ENCODE measurements at places on chromosomes 1 and 21.

- DNase-seq = no peak
Observed at GRCh38 chr1:61238359-61238665, 156.0 kb downstream of the NFIA start.

GRCh38 chr1:217620814-217621213 is 10.1 kb downstream of the GPATCH2 start:
- no peak for DNase-seq

- DNase-seq = no peak
Observed at GRCh38 chr1:48216941-48217340, 5.6 kb upstream of the SLC5A9 start.

DNA sequence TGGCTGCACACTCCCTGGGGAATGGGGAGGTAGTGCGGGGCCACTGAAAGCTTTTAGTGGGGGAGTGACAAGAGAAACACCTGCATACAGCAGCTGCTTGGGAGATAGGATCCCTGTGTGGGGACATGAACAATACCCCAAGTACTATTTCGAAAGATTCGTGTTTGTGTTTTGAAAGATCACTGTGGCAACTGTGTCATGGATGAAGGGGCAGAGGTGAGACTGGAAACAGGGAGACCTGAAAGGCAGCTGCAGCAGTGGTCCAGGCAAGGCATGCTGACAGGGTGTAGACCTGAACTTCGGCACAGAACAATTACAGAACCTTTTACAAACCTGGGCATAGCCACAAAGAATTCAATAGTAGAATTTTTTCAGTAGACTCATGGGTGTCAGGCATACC is 32.9 kb downstream of the TENT5C start:
- no peak for DNase-seq

DNA sequence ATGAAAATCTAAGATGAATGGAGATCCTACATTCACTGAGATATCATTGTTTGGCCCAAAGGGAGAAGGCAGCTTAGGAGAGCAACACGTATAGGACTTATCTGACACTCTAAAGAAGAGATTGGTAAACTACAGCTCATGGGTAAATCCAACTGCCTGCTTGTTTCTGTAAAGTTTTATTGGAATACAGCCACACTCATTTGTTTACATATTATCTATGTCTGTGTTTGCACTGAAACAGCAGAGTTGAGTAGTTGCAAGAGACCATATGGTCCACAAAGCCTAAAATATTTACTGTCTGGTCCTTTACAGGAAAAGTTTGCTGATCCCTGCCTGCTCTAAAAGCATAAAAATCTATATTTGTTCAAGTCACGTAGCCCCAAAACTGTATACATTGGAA is 14.3 kb upstream of the LRRC53 start:
- no peak for DNase-seq

- DNase-seq = no peak
Observed at GRCh38 chr1:207904391-207904790, 6.5 kb downstream of the CD34 start.

DNA sequence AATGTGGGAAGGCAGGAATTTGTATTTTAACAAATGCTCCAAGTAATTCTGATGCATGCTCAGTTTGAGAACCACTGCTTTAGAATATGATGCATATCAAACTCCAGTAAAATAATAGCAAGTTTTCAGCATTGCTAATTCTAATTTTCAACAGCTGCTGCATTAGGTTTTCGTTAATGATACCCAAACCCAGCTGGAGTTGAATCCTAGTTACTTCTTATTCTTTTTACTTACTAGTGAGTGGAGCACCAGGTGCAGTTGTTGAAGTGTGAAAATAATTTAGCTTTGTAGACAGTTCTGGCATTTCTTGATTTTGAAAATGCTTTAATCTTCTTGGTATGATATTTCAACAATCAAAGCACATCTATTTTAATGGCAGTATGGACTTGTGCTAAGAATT is 138.5 kb downstream of the HS2ST1 start:
- no peak for DNase-seq

- no peak for DNase-seq
Observed at GRCh38 chr1:110087812-110088738, 17.6 kb upstream of the ALX3 start.

- DNase-seq = no peak
Observed at GRCh38 chr1:3209201-3209600, 140.2 kb downstream of the PRDM16 start.

- no peak for DNase-seq
Observed at GRCh38 chr1:174366946-174367345, 80.8 kb upstream of the GPR52 start.

GRCh38 chr1:19850214-19850613 is 32.0 kb upstream of the OTUD3 start:
- no peak for DNase-seq

- DNase-seq = no peak
Observed at GRCh38 chr1:27097484-27097917, 57.4 kb downstream of the SLC9A1 start.

DNA sequence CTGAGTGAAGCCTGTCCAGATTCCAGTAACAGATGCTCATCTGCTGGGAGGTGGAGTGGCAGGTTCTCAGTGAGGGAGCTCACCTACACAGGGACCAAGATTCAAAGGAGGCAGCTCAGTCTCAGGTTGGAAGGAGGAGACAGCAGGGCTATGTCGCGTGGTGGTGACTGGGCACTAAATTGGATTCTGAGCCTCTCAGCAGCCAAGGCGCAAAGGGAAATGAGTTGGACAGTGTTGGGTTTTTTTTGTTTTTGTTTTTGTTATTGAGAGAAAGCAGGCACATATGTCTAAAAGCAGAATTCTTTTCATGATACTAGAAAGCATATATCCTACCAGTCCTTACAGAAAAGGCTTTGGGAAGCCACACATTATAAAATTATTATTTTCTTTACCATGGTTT is 26.2 kb downstream of the UMODL1 start:
- DNase-seq = no peak

DNA sequence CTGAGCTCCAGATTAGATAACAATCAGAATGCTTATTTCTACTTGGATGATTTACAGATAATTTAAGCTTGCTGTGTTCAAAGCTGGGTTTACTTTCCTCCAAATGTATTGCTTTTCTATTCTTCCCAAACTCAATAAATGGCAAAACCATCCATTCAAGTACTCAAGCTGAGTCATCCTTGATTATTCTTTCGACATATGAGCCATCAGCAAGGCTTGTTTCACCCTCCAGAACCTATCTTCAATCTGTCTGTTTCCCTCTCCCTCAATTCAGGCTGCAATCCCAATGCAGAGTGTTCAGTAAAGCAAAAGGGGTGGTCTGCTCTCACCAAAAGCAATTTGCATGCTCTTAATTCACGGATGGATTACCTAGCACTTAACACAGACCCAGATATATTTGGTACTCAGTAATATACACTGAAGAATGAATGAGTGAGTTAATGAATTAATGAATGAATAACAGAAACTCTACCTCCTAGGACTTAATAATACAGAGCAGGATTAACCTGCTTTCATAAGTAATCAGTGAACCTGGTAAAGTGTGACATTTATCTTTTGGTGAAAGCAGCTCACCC is 41.9 kb downstream of the DDR2 start:
- DNase-seq = no peak

GRCh38 chr1:214123061-214123784 is 135.4 kb downstream of the PROX1 start:
- DNase-seq = peak; percentile 5

DNA sequence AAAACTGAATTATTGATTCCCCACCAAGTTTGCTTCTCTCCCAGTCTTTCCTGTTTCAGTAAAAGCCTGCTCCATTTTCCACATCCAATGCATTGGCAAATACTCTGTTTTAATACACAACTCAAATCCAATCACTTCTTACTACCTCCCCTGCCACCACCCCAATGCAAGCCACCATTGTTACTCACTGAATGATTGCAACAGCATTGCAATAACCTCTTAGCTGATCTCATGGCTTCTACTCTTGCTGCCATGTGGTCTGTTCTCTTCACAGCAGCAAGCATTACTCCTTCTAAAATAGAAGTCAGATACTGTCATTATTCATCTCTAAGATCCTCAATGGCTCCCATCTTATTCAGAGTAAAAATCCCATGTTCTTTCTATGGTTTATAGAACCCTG is 123.4 kb downstream of the ATP6V1G3 start:
- no peak for DNase-seq

DNA sequence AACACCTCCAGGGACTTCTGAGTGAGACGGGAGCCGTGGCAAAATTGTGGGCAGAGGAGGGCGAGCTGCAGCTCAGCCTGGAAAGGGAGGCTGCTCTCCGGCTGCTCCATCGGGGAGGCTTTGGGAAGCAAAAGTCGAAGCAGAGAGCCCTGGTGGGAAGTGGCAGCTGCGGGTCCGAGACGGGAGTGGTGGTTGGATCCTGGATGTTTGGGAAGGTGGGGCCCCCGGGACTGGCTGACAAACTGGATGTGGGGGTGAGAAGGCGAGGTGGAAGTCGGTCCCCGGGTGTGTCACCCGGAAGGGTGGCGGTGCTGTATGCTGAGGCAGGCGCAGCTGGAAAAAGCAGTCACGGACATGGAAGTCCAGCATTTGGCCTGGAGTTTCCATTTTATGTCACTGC is 52.1 kb downstream of the KCNAB2 start:
- DNase-seq = no peak

- DNase-seq = no peak
Observed at GRCh38 chr1:173127369-173128307, 76.9 kb upstream of the TNFSF18 start.

DNA sequence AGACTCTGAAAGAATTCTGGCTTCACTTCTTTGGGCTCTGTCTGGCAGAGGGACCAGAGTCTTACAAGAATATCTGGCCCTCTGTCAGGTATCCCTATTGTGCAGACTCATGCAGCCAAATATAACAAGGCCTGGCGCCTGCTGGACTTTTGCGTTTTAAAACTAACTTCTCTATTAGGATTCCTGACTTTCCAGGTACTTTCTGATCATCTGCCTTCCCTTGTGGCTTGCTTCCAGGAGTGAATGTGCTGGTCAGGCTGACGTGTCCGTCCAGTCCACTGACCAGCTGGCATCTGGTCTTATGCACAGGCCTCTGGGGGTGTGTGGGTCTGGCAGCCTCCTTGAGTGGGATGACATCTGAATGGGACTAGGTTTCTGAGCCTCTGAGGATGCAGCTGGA is 8.6 kb upstream of the RAB29 start:
- DNase-seq = no peak

DNA sequence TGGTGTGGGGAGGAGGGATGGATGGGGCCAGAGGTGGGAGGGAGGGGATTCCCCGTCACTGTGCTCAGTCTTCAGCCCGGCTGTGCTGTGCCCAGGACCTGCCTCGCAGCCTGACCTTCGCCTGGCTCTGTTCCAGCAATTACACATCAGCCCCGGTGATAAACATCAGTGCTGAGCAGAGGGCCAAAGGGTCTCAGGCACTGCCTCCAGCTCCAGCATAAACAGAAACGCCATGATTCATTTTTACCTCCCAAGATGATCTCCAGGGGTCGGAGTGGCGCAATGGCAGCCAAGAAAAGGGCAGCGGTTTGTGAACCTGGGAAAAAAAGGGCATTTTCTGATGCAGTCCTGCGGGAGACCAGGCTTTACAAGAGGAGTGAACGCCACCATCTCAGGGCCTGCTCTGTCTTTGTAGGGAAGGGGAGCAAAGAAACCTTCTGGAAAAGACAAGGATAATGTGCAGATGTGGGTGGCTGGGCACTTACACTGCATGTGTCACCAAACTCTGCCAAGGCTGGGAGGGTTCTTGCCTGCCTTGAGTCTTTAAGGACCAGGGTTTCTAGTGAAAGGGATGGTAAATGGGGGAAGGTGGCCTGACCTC is 28.1 kb downstream of the SHISA4 start:
- no peak for DNase-seq

GRCh38 chr1:20590306-20590777 is 1.4 kb downstream of the CDA start:
- no peak for DNase-seq

DNA sequence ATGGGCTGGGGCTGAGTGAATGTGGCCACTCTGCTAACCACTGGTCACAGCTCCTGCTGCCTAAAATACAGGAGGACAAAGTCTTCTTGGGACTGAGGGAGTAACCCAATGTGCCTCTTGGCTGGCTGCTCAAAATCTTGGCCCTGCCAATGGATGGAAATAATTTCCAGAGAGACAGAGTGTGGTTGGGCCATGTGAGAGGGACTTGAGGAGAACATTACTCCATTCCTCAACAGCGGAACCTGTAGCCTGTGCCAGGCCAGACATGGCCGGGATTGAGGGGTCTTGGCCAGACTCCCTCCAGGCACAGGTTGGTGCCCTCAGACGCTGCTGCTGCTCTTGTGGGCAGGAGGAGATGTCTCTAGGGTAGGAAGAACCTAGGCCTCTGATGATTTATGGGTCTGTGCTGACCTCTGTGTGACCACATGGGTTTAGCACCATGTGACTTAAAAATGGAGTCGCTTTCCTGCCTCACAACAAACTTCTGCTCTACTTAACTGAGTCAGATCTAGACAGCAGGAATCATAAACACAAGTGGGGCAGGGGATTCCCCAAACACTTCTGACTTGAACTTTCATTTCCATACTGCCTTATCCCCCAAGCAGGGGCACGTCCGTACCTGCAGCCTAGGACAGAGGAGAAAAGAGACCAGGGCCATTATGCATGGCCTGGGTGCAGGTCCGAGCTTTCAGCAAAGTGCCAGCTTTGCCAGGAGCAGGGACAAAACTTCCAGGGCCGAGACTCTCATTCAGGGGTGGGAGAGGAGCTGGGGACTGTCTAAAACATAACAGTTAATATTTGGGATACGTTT is 79.2 kb downstream of the CD34 start:
- DNase-seq = no peak

DNA sequence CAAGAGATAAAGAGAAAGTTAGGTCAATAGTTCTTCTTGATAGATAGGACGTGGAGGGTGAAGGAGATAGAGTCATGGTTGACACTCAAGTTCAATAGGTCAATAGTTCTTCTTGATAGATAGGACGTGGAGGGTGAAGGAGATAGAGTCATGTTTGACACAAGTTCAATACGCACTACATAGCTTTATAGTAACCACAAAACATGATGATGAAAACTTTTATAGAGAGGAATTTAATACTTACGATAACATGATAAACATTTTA is 5.8 kb upstream of the DDX59 start:
- no peak for DNase-seq

DNA sequence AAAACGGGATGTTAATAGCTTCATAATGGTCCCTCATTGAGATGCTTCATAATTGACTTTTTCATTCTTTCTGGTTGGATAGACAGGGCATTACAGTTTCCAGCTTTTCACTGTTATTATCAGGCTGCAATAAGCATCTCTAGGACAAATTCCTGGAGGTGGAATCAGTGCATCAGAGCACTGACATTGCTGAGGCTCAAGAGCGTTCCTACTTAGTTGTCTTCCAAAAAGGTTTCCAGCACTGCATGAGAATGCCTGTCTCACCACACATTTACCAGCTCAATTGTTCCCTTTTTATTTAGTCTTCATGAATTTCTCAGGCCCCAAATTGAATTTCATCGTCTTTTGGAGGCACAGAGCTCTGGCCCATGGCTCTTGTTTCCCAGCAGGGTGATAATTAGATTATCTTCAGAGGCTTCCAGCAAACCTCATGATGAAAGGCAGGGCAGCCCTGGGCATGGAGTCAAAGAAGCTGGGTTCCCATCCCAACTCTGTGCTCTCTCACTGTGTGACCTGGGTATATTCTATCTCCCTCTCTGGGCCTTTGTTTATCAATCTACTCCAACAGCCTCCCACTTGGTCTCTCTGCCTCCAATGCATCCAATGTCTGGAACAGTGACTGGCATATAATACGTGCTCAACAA is 451.4 kb downstream of the PTPRU start:
- DNase-seq = no peak

Measured in NCI-H524 treated with DMSO at 0.1 percent for 48 hours (cell line).